ENCODE measurements at places on chromosomes 4 and X.

- DNase-seq: no peak
Observed at GRCh38 chr4:140887467-140887866, 131.3 kb upstream of the TBC1D9 start.

DNA sequence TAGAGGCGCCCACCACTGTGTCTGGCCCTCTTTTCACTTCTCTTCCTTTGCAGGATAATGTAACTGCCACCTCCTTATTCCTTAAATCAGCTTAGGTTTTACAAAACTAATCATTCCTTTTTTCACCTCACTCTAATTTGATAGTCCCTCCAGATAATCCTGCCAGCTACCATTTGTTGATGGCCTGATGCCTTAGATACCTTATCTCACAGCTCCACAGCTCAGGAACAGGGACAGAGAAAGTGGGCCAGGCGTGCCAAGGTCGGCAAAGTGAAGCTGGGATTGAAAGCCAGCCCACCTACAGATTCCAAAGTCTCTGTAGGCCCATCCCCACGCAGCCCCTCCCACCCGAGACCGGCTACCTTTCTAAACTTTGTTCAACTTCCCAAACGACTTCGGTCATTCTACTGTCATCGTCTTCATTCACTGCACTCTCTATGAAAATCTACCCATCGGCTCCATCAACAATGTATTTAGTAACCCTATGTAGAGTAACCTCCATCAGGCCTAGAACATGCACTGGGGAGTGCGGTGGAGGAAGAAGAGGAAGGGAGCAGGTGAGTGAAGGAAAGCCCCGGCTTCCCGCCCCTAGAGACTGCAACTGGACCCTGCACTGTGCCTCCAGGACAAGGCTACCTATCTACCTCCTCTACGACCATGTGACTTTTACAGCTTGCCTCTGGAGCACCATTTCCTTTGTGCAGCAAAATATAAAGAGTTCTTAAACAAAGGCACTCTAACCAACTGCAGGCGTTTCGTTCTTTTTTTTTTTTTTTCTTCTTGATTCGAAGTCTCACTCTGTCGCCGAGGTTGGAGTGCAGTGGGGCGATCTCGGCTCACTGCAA lies 1.5 kb downstream of the CASP6 start:
- DNase-seq: no peak

- DNase-seq: no peak
Observed at GRCh38 chr4:74037076-74037955, 1.2 kb downstream of the CXCL3 start.

DNA sequence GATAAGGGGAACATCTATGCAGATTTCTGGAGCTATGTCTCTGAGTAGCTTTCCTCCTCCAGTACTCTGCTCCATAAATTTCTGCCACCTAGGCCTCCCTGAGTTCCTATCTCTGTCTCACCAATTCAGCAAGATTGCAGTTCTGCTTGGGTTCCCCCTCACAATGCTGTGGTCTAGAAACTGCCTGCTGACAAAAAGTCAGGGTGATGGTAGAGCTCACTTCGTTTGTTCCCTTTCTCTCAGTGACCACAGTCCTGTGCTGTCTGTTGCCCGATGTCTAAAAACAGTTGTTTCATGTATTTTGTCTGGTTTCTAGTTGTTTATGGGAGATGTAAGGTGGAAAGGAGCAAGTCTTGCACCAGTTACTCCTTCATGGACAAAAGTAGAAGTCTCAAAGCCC lies 41.1 kb downstream of the AMMECR1 start:
- DNase-seq: no peak

GRCh38 chr4:70630162-70630561 lies 1.6 kb downstream of the ENAM start:
- no peak for DNase-seq

GRCh38 chr4:87299898-87300297 lies 22.8 kb downstream of the HSD17B13 start:
- no peak for DNase-seq

GRCh38 chr4:54554339-54554990 lies 103.3 kb upstream of the KIT start:
- no peak for DNase-seq
